ENCODE measurements at places on chromosomes 4 and X. TPM values are rescaled to one million over a fixed set of nuclear protein-coding genes. Genes with fewer than 3 reads are reported as not detected.

The AVPR2 gene
- not detected for total RNA-seq

The GNRHR gene
- total RNA-seq = not detected

The SHROOM4 gene
- total RNA-seq = 0.05 TPM

The CCDC110 gene
- 0.42 TPM for total RNA-seq

The CSAG3 gene
- total RNA-seq = not detected

The NAP1L2 gene
- 17.4 TPM for total RNA-seq

The GSX2 gene
- not detected for total RNA-seq

The GPR143 gene
- not detected for total RNA-seq

The SATL1 gene
- total RNA-seq = not detected

DNA sequence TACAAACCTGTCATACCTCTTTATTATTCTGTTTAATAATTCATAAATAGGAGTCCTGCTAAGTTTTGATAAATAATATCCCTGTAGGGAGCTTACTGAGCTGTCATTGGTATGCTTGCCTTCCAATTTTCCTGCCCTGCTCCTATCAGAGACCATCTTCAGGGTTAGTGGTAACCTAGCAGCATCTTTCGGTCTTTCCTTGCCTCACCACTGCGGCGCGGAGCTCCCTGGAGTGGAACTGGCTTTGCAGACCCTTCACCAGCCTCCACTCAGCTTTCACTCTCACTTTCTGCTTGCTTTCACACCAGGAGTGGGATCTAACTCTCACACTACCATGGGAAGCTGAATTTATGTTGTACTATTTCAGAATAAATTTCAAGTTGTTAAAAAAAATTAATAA is 481.7 kb upstream of the ATOH1 start:
- DNase-seq = no peak

GRCh38 chrX:7996414-7996813 is 69.2 kb upstream of the PNPLA4 start:
- no peak for DNase-seq

DNA sequence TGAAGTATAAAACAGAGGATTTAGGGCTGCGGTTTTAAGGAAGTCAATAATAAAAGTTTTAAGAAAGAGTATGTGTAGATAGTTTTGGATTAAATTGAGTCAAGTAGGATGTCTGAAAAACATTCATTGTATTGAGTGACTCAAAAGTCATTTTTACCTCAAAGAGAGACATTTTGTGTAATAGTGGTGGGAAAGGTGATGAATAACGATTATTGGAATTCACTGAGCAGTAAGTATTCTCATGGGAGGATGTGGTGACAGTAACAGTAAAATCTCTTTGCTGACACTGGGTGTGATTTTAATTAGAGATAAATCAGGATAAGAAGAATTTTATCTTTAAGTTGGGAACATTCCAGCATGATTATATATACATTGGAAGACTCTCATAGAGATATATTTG is 233.6 kb downstream of the PDHA2 start:
- DNase-seq = no peak

GRCh38 chrX:13119386-13119785 is 75.0 kb upstream of the FAM9C start:
- DNase-seq = no peak

DNA sequence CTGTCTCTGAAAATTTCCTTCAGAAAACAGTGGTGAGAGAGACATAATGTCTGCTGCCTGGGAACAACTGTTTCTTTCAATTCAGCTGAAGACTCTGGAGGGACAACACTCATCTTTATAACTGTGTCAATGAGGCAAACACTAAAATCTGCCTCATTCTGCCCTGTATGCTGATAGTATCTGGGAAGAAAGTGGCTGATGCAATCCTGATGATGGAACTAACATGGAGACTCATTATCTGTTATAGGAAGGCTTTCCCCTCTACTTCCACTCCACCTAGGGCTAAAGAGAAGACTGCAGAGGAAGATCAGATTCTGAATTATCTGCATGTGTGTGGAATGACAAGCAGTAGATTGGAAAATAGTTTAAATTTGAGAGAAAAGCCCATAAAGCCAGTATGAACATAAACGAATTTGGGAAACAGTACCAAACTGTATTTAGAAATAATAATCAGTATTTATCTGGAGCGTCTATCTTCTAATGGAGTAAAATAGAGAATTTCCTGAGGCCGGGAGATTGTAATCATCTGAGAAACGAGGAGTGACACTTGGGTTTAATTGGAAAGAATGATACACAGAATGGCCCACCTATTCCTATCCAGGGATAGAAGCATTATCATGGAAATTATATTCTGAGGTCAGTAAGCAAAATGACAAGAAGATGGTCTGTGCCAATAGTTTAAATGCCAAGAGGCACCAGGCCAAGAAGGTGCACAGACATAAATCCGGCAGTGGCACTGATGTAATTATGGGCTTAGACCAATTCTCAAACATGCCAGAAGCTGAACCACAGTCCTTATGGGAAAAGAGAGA is 85.4 kb downstream of the SHISA3 start:
- no peak for DNase-seq

DNA sequence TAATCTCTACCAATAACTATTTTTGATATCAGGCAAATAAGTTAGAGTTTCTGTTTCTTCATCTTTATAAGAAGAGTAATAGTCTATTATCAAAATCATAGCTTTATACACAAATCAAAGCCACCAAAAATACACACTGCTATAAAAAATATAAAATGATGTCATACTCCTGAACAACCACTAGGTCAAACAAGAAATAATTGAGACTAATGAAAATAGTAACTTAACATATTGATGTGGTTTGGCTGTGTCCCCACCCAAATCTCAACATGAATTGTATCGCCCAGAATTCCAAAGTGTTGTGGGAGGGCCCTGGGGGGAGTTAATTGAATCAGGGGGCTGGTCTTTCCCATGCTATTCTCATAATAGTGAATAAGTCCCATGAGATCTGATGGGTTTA is 2277.5 kb downstream of the ARAP2 start:
- DNase-seq = no peak

- no peak for DNase-seq
Measured at GRCh38 chrX:545452-545885, 85.1 kb upstream of the SHOX start.

DNA sequence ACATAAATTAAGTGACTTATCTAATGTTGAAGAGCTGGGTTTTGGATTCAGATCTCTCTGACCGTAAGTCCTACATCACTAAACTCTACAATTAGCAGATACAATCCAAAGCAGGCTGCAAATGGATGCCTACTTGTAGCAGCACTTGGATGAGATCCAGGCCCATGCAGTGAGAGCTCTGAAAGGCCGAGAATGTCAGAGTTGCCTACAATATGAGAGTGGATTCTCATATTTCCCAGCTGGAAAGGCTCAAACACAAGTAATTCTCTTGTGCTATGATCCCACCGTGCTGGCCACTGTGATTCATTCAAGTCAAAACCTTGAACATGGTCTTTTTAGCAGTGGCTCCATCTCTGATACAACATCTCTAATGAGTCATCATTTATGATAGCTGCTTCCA is 125.4 kb upstream of the CHRDL1 start:
- no peak for DNase-seq

DNA sequence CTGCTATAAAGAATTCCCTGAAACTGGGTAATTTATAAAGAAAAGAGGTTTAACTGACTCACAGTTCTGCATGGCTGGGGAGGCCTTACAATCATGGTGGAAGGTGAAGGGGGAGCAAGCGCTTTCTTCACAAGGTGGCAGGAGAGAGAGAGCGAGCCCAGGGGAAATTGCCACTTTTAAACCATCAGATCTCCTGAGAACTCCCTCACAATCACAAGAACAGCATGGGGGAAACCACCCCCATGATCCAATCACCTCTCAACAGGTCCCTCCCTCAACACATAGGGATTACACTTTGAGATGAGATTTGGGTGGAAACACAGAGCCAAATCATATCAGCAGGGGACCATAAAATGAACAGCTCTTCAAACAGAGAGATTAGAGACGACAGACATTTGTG is 198.6 kb downstream of the MAGEB5 start:
- no peak for DNase-seq

- DNase-seq = no peak
Measured at GRCh38 chr4:883377-884095, 48.6 kb downstream of the GAK start.

DNA sequence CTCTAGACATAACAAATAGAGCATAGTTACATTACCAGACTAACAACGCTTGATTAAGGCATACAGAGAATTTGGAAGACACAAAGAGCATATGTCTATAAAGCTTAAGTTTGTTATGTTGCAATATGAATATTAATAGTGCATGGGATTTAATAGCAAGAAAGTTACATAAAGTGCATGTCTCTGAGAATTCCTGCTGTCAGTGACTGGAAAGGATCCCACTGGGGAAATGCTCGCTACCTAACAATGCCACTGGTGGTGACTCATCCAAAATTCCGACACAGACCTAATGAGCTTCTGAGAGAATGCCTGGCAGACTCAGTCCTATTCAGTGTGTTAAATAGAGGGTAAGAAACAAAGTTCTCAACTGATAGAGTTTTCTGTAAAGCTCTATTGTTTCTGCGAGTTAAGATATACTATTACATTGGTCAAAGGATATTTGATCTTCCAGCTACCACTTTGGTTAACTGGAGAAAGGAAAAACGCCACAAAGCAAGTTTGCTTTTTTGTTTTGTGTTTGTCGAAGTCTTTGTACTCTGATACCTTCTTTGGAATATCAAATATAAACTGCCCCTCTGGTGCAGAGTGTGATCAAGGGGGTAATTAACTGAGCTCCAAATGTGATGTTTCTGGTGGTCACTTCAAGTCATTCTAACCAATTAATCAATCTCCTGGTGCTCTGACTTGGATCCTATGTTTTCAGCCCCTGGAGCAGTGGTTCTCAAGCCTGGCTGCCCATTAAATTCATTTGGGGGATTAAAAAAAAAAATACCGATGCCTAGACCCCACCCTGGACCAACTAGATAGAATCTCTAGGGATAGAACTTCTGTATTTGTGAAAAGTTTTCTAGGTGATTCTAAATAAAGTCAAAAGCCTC is 107.9 kb downstream of the PALLD start:
- DNase-seq = no peak

GRCh38 chrX:148284056-148284455 is 216.4 kb upstream of the AFF2 start:
- no peak for DNase-seq

DNA sequence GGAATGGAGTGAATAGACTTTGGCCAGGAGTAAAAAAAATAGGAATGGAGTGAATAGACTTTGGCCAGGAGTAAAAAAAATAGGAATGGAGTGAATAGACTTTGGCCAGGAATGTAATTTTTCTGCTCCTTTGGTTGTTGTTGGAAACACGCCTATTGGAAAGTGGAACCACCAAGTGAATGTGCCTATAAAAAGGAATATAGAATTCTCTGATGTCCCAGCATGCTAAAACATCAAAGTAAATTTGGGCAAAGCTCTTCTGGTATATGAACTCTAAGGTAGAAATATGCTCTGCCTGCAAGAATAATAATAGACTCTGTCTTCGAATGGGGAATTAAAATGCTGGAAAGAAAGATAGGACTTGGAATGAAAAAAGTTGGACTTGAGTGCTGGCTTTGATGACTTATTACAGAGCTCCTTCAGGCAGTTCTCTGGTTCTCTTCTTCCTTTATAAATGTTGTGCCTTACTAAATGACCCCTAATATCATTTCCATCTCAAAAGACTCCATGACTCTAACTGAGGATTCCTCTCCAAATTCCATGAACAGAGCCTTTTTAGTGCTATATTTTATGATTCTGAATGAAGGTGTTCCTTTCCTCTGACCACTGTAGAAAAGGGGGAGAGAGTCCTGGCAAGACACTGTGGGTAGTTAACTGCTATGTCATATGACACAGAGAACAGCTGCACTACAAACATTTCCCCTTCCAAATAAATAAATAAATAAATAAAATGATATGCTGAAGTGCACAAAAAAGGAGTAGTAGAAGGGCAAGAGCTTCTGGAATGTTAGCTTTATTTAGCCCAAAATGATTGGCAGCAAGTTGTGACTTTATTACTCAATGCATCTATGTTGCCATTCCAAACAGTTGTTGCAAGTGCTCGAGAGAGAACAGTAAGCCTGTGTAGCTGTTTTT is 13.5 kb upstream of the GBA3 start:
- no peak for DNase-seq

DNA sequence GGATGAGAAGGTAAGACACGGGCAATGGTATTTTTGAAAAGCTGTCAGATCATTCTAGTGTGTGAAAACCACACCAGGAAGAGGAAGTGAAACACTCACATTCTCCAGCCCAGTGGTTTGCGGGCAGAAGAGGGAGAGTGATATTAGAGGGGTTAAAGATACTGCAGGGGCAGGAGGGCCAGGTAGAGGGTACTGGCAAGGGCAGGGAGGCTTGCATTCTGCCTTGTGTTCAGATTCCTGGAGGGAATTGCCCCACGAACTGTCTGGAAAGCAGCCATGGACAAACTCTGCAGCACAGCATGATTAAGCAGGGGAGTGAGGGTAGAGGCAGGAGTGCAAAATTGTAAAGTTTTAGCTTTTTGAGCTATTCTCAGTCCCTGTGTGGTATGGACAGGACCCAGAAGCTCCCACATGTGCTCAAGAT is 30.9 kb downstream of the NIPAL1 start:
- DNase-seq = peak; percentile 31

GRCh38 chr4:39295784-39296183 is 70.4 kb downstream of the RFC1 start:
- DNase-seq = no peak

GRCh38 chr4:147596981-147597380 is 20.2 kb upstream of the TMEM184C start:
- no peak for DNase-seq

GRCh38 chr4:122865425-122865824 is 38.8 kb downstream of the FGF2 start:
- no peak for DNase-seq

DNA sequence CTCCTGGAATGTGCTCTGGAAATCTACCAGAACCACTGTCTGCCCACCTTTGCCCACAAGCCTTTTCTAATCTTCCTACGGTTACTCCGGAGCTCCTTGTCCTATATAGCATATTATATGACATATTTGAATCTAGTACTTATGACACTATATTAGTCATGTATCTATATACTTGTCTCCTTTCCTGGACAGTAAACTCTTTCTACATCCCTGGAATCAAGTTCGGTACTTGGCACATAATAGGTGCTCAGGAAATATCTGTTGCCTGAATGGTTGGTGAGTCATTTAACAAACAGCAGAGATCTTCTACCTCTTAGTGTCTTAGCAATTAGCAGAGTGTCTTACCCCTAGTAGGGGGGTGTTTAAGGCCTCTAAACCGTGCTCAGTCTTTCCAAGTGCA is 123.6 kb downstream of the RELL1 start:
- DNase-seq = no peak

DNA sequence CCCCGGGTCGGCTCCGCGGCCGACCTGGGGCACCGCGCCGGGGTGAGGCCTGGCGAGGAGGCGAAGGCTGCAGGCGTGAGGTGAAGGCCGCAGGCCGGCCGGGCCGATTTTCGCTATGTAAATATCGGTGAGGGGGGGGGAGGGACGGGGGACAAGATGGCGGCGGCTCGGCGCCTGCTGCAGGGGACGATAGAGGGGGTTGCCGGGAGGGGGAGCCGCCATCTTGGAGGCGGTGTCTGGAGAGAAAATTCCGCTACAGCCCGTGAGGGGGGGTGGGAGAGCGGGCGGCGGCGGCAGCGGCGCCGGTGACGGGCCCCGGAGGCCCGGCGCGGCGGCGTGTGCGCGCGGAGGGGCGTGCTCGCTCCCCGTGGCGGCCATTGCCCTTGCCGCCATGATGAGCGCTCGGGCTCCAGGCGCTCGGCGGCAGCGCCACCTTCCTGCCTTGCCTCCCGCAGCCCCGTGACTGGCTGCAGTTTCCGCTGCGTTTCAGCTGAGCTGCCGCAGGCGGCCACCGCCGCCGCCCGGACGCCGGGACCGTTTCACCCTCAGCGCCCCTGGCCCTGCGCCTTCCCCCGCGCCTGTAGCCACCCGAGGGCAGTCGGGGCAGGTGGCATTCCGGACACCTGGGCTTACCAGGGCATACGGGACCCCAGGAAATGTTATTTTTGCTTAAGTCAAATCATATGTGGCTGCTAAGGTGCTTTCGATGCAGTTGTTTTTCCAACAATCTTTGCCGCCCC is 692 bp downstream of the ZFX start:
- peak; percentile 94 for DNase-seq

Data from naive thymus-derived CD4-positive, alpha-beta T cell (primary cell).